ENCODE measurements at places on chromosomes 4 and X.

- no peak for DNase-seq
Measured at GRCh38 chr4:184529283-184529682, 54.9 kb upstream of the IRF2 start.

GRCh38 chr4:105588252-105588651 lies 35.8 kb downstream of the ARHGEF38 start:
- no peak for DNase-seq

DNA sequence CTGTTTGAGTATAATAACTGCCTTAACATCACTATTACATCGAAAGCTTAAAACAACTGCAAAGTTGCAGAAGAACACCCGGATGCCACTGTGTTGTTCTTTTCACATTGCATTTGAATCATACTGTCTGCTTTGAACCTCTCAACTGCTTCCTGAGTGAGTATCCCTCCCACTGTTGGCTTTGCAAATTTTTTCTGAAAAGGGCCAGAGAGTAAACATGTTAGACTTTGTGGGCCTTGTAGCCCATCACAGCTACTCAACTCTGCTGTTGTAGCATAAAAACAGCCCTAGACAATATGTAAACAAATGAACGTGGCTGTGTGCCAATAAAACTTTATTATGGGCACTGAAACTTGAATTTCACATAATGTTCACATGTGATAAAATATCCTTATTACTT lies 76.1 kb downstream of the NSG1 start:
- DNase-seq, result no peak

GRCh38 chr4:174764105-174764729 lies 64.8 kb downstream of the GLRA3 start:
- DNase-seq, result no peak

GRCh38 chr4:83390944-83391343 lies 56.3 kb upstream of the HPSE start:
- no peak for DNase-seq

- DNase-seq, result no peak
Measured at GRCh38 chr4:153634738-153635353, 49.2 kb upstream of the TLR2 start.

GRCh38 chrX:47240619-47241018 lies 7.8 kb downstream of the USP11 start:
- DNase-seq, result no peak

Measured in stimulated activated CD8-positive, alpha-beta memory T cell treated with anti-CD3 and anti-CD28 coated beads, Interleukin-4, amount 100 ng/mL, for 4 hours (primary cell).